ENCODE measurements at places on chromosomes 3 and 15.
A peak's percentile ranks its signal among the peaks of the same experiment; 100 is the strongest.

DNA sequence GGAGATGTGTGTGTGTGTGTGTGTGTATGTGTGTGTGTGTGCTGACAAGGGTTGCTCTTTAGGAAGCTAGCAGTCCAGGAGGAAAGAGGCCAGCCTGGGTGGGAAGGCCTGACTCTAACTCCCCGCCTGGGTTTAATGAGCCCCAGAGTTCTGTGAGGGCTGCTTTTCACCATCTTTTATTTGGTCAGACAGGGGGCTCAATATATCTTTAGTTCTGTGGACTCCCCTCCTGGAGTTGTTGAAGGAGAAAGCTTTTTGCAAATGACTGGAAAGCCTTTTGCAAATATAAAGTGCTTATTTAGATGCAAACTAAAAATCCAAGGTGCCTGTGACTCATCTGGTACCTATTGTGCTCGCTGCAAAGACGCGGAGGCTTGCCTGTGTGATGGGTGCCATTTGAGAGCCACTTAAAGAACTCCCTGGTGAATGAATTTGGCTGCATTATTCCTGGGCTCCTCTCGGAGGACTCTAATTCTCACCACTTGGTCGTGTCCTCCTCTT, 24.5 kb downstream of the DRD3 start:
- DNase-seq: no peak

GRCh38 chr15:68550498-68551295, 28.1 kb upstream of the CORO2B start:
- peak; percentile 57 for DNase-seq

DNA sequence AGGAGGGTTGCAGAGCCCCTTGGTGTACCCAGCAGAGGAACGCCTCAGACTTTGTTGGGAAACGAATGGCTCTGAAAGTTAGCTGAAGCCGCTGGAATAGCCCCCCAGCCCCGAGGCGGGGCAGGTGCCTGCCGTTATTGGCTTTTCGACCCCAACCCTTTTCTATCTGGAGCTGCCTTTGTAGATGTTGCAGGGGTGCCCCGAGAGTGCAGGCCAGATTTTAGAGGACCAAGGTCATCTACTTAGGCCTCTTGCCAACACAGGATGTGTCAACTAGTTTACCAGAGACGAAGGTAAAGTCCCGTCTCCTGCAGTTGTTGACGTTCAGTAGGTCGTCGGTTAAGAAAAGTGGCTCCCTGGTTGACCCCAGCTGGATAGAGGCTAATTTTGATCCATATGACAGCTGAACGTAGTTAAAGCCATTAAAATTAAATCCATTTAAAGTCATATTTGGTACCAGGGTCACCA, 579 bp upstream of the UBE3A start:
- DNase-seq: no peak

- DNase-seq: no peak
Measured at GRCh38 chr15:66165856-66166255, 87.7 kb downstream of the MEGF11 start.
